ENCODE measurements at places on chromosomes 3 and 15. TPM values are rescaled to one million over a fixed set of nuclear protein-coding genes. Genes with fewer than 3 reads are reported as not detected.

- H3K27me3 ChIP-seq: no peaks in the 10 kb centered on the region
- no peak overlapping the region for H3K4me3 ChIP-seq
- no peak for DNase-seq
- H3K27ac ChIP-seq: no peak overlapping the region
Measured at GRCh38 chr3:67739851-67740250, 85.4 kb upstream of the SUCLG2 start.

DNA sequence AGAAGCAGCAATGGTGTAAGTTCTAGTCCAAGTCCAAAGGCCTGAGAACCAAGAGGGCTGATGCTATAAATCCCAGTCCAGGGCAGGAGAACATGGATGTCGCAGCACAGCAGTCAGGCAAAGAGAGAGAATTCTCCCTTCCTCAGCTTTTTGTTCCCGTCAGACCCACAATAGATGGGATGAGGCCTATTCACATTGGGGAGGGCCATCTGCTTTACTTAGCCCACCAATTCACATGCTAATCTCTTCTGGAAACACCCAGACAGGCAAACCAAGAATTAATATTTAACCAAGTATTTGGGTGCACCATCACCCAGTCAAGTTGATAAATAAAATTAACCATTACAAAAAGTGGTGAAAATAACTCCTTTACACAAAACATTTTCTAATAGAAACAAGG is 511.7 kb upstream of the UBE2E2 start:
- DNase-seq: no peak
- H3K4me1 ChIP-seq: no peaks in the 10 kb centered on the region
- no peak overlapping the region for H3K4me3 ChIP-seq
- H3K27ac ChIP-seq: no peak overlapping the region
- no peaks in the 10 kb centered on the region for H3K27me3 ChIP-seq

GRCh38 chr3:49673715-49674496 is at the start of gene APEH:
Gene APEH, plus strand, starts transcription at chr3:49674351. Its CDS starts 51 bp downstream, at chr3:49674402.
- no peaks in the 10 kb centered on the region for H3K36me3 ChIP-seq
- peaks cover 4% of the 10 kb centered on the region for H3K4me1 ChIP-seq
- H3K27me3 ChIP-seq: no peaks in the 10 kb centered on the region
- DNase-seq: peak; percentile 95

DNA sequence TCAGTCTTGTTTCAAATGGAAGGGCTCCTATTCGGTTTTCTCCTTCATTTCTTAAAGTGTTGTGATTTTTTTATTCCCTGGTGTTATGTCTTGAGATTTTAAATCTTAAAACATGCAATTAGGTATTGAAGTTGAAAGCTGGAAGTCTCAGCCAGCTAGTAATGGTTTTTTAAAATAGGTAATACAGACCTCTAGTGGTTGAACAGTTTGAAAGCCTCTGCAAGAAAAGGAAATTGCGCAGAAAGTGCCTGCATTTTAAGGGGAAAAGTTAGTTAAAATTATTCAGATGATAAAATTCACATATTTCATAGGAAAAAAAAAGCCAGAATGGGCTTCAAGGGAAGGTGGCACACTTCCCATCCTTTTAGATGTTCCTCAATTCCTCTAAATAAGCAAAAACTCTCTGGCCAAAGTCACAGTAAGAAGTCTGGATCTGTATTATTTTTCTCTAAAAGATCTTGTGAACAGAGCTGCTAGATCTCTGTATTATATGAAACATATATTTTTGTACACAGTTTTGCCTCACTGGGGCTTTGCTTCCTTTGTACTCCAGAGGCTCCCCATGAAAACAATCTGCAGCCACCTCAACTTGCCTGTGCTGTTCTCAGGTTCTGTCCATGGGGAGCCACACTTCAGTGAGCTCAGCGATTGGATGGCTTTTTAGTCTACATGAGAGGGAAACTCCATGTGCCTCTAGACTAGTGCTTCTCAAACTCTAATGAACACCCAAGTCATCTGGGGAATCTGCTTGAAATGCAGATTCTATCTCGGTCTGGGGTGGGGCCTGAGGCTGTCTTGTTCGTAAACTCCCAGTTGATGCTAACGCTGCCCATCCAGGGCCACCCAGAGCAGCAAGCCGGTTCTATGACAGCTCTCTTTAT is 21.5 kb downstream of the AGTR1 start:
- H3K4me3 ChIP-seq: no peak overlapping the region
- no peak for DNase-seq
- H3K4me1 ChIP-seq: no peaks in the 10 kb centered on the region
- H3K27ac ChIP-seq: no peak overlapping the region
- no peaks in the 10 kb centered on the region for H3K36me3 ChIP-seq

The C3orf20 gene
- not detected for total RNA-seq

The LRRC2 gene
- 0.39 TPM for total RNA-seq

GRCh38 chr15:48580736-48581135 is 64.8 kb downstream of the FBN1 start:
- no peaks in the 10 kb centered on the region for H3K27me3 ChIP-seq
- DNase-seq: no peak
- H3K36me3 ChIP-seq: no peaks in the 10 kb centered on the region
- H3K4me3 ChIP-seq: no peak overlapping the region
- no peak overlapping the region for H3K27ac ChIP-seq
- peaks cover 7% of the 10 kb centered on the region for H3K4me1 ChIP-seq

DNA sequence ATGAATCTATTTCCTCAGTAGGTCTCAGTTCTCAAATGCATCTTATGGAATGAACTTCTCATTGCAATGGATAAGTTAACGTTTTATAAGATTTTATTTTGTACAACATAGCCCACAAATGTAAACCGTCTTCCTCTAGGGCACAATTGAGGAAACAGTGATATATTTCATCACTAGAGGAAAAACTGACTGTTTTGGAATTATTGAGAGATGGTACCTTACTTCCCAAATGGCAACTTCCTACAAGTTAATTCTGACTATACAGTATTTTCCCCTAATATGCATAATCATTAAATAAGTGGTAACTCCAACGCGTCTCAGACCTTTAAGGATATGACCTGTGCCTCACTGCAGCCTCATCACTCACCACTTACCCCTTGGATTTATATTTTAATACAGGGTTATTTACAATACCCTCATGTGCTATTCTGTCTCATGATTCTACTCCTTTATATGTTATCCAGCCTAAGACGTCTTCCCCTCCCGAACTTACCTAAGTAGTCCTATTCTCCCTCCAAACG is 13.3 kb downstream of the GABPB1 start:
- no peaks in the 10 kb centered on the region for H3K36me3 ChIP-seq
- no peak overlapping the region for H3K27ac ChIP-seq

- H3K4me3 ChIP-seq: peak overlapping the region; percentile 97
- DNase-seq: peak; percentile 46
- no peak overlapping the region for H3K27ac ChIP-seq
Measured at GRCh38 chr3:23202203-23202920, 765 bp upstream of the UBE2E2 start.

The LXN gene
- 119 TPM for total RNA-seq

DNA sequence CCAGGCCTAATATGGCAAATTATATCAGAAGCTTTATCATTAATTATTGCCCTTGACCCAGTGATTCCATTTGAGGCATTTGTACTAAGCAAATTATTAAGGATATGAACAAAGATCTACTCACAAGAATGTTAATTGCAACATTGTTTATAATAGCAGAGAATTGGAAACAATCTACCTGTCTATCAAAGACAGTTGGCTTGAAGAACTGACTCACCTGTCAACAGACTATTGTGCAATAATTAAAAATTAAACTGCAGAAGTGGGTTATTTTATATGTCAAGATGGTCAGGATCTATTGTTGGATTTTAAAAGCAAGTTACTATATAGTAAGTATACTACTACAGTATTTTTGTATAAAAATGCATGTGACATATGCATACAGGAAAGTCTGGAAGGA is 6.7 kb upstream of the FETUB start:
- H3K27ac ChIP-seq: no peak overlapping the region
- no peak for DNase-seq
- H3K4me3 ChIP-seq: no peak overlapping the region

The CFAP161 gene
- 0.65 TPM for total RNA-seq

DNA sequence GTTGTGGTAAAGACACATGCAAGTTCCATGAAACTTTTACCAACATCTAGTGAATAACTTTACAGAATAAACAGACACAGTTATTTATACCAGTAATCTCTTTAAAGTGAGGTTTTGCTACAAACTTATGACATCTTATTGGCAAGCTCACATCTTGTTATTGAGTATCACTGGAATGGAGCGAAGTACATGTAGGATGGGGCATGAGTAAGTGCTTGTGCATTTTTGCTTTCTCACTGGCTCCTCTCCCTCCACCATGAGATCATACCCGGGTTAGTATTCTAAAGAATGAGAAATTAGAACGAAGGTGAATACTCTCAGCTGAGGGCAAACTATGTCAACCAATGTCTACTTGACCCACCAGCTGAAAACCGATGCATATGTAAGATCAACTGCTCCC is 193.3 kb upstream of the ZNF717 start:
- H3K27me3 ChIP-seq: no peaks in the 10 kb centered on the region
- no peak overlapping the region for H3K27ac ChIP-seq
- no peak for DNase-seq
- no peaks in the 10 kb centered on the region for H3K4me1 ChIP-seq
- no peak overlapping the region for H3K4me3 ChIP-seq

- H3K27ac ChIP-seq: no peak overlapping the region
- DNase-seq: no peak
- peaks cover 17% of the 10 kb centered on the region for H3K27me3 ChIP-seq
- H3K4me1 ChIP-seq: no peaks in the 10 kb centered on the region
- no peak overlapping the region for H3K4me3 ChIP-seq
Measured at GRCh38 chr15:63998489-63998888, 47.8 kb downstream of the DAPK2 start.

DNA sequence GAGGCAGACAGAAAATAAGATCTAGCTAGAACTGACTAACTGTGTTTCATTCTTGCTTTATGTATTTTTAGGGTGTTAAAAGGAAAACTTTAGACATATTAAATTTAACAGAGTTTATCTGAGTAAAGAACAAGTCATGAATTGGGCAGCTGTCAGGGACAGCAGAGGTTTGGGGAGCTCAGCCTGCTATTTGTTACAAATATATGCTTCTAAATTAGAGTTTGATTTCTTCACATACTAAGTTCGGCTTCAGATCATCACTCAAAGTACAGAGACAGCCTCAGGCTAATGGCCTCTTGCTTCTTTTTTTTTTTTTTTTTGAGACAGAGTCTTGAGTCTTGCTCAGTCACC is 21.9 kb downstream of the EFCC1 start:
- DNase-seq: no peak
- H3K4me3 ChIP-seq: no peak overlapping the region
- H3K4me1 ChIP-seq: peaks cover 10% of the 10 kb centered on the region
- H3K36me3 ChIP-seq: no peaks in the 10 kb centered on the region
- no peak overlapping the region for H3K27ac ChIP-seq

The AHSG gene
- not detected for total RNA-seq

The FBXL2 gene
- total RNA-seq: 26.9 TPM

All from endothelial cell of umbilical vein (primary cell).